ENCODE measurements at places on chromosomes 1 and 21.

DNA sequence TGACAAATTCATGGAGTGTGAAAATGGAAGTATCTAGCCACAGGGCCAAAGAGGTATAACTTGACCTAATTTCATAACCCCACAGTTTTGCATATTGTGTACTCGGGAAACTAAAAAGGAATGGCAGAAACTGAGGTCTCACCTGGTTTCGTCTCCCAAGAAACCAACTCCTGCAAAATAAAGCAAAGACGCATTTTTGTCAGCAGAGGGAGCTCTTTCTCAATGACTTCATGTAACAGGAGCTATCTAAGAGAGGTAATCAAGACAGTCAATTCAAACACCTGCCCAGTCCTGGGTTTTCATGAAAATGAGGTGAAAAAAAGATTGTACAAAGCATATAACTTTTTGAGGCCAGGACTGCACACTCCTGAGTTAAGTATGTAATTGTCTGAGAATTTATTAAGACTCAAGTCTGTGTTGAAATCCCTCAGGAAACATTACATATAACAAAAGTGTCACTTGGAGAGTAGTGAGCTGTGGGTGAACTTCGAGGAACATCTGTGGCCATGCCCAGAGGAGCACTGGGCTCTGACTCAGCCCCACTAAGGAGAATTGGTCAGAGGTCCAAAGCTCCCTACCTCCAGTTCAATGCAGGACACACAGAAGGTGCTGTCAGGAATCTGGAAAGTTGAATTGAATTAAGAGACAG is 17.6 kb downstream of the FCRL4 start:
- DNase-seq: peak; percentile 3

- DNase-seq: no peak
These were observed 4.5 kb downstream of the ZC3H12A start for GRCh38 chr1:37478890-37479254.

DNA sequence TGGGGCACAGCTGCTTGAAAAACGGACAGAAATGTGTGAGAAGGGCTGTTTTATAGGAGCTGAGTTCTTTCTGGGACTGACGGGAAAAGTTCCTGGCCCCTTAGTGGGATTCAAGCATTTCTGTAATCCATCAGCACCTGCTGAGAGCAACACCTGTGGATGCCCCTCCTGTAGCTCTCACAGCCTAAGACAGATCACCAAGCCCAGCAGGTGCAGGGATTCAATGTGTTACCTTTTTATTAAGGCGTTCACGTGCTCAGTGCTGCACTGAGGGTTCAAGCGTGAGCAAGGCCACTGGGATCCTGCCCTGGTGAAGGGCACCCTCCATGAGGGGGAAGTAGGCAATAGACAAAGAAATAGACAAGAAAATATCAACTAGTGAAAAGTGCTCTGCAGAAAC is 14.9 kb downstream of the OLFML2B start:
- no peak for DNase-seq

DNA sequence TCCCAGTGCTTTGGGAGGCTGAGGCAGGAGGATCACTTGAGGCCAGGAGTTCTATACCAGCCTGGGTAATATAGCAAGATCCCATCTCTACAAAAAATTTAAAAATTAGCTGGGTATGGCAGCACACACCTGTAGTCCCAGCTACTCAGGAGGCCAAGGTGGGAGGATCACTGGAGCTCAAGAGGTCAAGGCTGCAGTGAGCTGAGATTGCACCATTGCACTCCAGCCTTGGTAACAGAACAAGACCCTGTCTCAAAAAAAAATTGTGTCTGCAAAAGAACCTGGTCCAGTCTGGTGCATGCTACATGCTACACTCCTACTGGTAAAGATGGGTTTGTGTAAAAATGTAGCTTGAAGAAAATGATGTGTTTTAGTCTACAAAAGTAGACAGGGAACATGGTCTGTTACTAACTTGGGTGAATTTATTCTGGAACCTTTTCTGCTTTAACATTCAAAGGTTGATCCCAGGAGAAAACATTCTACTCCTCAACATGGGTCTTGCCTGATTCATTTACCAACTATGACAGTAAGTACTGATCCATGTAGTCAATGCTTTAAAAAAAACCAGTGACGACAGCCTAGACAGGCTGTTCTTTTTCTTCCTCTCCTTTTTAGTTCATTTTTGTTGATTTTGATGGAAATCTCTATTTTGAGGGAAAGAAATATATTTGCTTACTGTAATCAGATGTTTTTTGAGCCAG is 32.7 kb upstream of the ENAH start:
- DNase-seq: no peak

DNA sequence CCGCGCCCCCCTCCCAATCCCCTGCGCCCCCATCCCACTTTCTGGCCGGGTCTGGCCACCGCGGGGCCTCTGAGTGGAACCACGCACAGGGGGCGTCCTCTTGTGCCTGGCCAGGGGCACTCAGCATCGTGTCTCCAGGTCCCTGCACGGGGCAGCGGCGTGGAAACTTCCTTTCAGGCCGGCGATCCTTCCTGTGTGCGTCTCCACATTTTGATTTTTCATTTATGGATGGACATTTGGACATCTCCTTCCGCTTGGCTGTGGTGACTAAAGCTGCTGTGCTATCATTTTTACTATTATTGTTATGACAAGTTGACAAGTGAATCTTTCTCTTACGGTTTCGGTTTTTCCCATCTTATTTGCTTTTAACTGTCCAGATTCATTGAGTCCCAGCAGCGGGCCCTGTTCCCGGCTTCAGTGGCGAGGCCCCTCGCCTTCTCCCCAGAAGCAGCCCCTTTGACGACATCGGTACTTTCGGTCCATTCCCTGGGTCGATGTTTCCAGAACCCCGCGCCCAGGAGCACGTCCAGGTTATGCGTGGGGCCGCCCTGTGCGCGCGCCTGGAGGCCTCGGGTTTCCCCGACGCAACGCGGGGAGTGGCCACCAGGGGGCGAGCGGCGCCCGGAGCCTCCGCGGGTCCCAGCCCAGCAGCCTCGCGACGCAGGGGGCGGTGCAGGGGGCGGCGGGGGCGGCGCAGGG is 12.4 kb upstream of the SLC19A1 start:
- DNase-seq: peak; percentile 88

All from activated CD4-positive, alpha-beta T cell treated with anti-CD3 and anti-CD28 coated beads for 24 hours (primary cell).